A673 (cell line): ENCODE measurements at places on chromosomes 3 and 15. TPM values are rescaled to one million over a fixed set of nuclear protein-coding genes. Genes with fewer than 3 reads are reported as not detected.

DNA sequence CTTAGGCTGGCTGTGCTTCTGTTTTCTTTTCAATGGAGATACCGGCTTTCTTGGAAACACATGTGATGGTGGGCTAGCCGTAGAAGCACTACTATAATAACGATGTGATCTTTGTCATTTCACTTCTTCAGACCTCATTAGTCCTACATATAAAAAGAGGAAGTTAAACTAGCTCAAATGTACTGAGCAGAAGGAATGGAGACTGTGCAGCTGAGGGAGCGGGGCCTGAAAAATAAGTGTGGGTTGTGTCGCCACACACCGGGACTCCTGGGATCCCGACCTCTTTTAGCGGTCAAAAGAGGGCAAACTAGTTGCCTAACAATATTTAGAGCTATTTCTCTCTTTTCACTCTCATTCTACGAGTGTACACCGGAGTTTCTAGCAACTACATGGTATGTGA lies 1.0 kb upstream of the RNF7 start:
- no peak for DNase-seq

GRCh38 chr3:150917951-150918350 lies 12.7 kb upstream of the MINDY4B start:
- peak; percentile 3 for DNase-seq

GRCh38 chr3:128472449-128473179 lies 5.9 kb upstream of the DNAJB8 start:
- DNase-seq: no peak

The SLC12A8 gene
- 3.6 and 7.1 TPM in 2 replicates for total RNA-seq

DNA sequence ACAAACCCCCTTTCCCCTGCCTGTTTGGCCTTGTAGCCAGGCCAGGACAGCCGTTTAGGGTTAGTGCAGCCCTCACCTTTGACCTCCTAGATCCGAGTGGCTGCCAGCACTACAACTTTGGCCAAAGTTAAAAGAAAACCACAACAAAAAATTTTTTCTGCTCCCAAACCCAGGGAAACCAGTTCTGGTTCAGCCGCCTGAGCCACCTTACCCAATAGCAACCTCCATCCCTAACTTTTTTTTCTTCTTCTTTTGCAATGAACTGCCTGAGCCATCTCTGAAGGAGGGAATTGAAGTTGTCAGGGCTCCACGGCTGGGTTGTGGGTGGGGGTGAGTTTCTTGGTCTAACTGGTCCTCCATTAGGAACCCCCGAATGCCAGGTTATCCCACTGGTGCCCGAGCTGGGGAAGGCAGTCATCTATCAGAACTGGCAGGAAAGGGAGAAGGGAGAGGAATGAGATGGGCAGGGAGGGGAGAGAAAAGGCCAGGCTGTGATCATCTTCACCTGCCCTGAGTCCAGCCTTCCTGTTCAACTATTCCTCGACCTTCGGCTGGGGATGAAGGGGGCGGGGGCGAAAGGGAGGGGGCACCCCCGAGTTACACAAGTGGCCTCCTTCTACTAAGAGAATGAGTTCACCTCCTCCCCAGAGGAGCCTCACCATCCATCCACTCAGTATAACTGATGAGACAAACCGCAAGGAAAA lies 6.2 kb upstream of the NR2F2 start:
- no peak for DNase-seq
